Germinal center (tissue), 1 donor: ENCODE measurements at places on chromosomes 13 and 19.

DNA sequence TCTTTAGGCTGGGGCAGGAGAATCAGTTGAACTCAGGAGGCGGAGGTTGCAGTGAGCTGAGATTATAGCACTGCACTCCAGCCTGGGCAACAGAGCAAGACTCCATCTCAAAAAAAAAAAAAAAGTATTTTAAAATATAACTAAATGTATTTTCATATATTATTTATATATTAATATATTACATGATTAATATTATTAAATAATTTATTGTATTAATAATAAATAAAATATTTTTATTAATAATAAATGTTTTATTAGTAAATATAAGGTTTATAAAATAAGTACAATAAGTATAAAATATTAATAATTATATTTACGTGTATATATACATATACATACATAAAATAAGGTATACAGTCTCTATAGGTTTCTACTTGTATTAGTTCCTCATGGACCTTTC is 56.8 kb downstream of the SKA3 start:
- DNase-seq, result no peak

- DNase-seq, result no peak
These were observed 4.4 kb downstream of the C13orf46 start for GRCh38 chr13:113969311-113969972.

DNA sequence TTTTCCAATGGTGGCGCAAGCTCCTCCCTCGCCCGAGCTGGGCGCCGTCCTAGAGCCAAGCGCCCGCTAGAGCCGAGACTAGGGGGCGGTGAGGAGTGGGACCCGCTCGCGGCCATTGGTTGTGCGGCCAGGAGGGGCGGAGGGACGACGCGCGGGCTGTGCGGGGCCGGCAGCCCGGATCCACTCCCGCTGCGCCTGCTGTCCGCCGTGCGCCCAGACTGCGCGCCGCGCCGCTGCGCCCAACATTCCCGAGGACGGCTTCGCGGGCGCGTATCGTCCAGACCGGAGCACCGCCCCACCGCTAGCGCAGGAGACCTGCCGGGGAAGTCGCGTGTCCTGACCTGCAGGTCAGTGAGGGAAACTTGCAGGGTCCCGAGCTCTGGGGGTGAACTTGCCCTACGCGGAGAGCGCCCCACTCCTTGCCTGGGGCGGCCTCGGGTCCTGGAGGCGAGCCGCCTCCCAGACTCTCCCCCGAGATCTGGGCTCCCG is at the start of gene SERTM1:
TSS of gene SERTM1 (plus strand) at position 183 of the 489 bp plus-strand sequence. CDS start 21,059 bp downstream, outside the sequence.
- DNase-seq, result no peak

GRCh38 chr19:44890366-44891015 is 563 bp upstream of the TOMM40 start:
- DNase-seq, result peak; percentile 99

DNA sequence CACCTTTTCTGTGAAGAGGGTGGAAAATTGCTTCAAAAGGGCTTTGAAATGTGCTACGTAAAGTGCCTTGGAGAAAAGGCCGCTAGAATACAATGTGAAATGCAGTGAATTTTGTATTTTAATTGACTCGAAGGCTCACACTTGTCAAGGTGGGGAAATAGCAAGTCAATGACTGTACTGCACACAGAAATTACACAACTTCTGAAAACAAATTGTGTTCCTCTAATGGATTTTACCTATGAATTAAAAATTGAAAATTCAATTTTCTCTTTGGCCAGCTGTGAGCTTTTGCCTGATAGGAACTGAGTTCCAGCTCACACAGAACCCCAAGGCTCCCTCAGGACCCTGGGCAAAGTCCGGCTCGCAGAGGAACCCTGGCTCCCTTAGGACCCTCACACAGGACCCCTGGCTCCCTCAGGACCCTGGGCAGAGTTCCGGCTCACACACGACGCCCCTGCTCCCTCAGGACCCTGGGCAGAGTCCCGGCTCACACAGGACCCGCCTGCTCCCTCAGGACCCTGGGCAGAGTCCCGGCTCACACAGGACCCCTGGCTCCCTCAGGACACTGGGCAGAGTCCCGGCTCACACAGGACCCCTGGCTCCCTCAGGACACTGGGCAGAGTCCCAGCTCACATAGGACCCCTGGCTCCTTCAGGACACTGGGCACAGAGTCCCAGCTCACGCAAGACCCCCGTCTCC is 324.9 kb downstream of the UQCRFS1 start:
- no peak for DNase-seq

DNA sequence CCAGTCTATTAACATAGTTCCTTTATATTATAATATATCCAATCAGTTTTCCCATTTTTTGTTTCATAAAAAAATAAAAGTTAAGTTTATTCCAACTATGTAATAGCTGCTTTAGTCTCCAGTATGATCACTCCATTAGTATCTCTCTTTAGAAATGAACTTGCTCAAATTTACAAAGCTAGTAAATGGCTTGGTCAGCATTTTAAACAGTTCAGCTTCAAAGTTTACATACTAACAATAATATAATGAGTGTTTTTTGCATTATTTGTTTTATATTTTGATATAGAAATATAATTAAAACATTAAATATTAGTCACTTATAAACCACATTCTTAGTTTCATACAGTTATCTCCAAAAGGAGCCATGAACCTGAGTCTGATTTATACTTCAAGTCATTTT is 1073.8 kb downstream of the SLITRK5 start:
- DNase-seq, result no peak

DNA sequence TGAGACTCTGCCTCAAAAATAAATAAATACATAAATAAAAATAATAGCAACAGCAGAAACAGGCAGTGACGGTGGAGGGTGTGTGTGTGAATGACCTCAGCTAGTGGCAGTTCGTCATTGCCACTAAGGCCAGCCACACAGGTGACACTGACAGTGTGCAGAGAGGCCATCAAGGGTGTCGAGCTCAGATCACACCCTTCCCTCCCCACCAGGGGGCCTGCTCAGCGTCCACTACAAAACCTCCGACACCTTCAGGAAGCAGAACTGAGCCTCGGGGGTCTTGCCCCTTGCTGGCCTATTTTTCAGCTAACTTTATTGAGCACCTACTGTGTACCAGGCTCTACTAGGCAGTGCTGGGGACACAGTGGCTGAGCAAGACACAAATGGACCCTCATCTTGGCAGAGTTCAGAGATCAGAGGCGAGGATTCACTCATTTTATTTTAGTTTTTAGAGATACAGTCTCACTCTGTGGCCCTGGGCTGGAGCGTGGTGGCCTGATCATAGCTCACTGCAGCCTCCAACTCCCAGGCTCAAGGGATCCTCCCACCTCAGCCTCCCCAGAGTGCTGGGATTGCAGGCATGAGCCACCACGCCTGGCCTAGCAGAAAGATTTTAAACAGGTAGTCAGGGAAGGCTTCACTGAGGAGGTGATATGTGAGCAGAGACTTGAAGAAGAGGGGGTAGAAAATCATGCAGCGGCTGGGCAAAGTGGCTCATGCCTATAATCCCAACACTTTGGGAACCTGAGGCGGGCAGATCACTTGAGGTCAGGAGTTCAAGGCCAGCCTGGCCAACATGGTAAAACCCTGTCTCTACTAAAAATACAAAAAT is 30.3 kb upstream of the SEMA6B start:
- DNase-seq, result peak; percentile 61

DNA sequence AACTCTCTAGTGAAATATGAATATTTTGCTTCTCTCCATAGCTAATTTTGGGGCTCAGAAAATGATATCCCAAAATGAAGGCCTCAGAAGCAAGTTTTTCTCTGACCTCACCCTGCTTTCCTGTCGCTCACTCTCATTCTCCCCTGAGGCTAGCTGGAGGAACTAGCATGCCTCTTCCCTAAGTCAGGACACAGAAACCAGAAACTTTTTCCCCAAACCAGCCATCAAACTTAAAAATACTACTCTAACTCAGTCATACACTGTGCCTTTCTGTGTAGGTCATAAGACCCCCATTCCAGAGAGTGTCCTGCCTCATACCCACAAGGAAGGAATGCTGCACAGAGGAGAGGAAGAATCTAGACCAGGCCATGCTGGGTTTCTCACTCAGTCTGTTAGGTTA is 329.6 kb downstream of the PCDH20 start:
- no peak for DNase-seq

- no peak for DNase-seq
These were observed 2.3 kb upstream of the PSPN start for GRCh38 chr19:6378041-6378440.

- DNase-seq, result no peak
These were observed 11.8 kb downstream of the PTPRH start for GRCh38 chr19:55197528-55197927.

GRCh38 chr13:111584101-111584672 is 263.7 kb downstream of the TEX29 start:
- DNase-seq, result no peak
